ENCODE measurements at places on chromosomes 5 and 9. TPM values are rescaled to one million over a fixed set of nuclear protein-coding genes. Genes with fewer than 3 reads are reported as not detected.

- no peaks in the 10 kb centered on the region for H3K36me3 ChIP-seq
- no peaks in the 10 kb centered on the region for H3K4me1 ChIP-seq
- DNase-seq = peak; percentile 63
- H3K27ac ChIP-seq = no peak overlapping the region
- H3K4me3 ChIP-seq = no peak overlapping the region
Observed at GRCh38 chr9:3464033-3464638, 61.7 kb downstream of the RFX3 start.

- no peak overlapping the region for H3K4me3 ChIP-seq
- no peaks in the 10 kb centered on the region for H3K4me1 ChIP-seq
- no peaks in the 10 kb centered on the region for H3K27me3 ChIP-seq
Observed at GRCh38 chr5:111765613-111766571, 8.9 kb upstream of the NREP start.

DNA sequence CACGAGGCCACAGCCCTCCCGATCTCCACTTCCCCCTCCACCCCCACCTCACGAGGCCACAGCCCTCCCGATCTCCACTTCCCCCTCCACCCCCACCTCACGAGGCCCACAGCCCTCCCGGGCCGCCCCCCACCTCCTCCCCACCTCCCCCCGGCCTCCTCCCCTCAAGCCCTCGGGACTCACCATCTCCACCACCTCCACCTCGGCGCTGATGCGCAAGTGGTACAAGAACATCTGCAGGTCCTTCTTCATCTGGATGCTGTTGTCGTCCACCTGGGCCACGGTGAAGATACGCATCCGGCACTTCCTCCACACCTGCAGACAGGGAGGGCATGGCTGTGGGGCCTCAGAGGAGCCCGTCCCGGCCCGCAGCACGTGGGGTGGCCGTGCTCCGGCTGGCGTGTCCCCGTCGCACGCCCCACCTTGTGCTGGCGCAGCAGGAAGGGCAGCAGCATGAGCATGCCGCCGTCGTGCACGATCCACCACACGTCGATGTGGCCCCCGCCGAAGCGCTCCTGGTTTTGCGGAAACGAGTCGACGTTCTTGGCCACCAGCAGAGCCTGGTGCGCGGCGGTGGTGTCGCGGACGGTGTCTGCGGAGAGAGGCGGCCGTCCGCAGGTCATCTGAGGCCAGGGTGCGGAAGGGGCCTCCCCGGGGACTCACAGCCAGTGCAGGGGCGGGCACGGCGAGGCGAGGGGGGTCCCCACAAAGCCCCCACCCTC, 48.0 kb downstream of the SLC12A7 start:
- H3K36me3 ChIP-seq = no peaks in the 10 kb centered on the region
- no peaks in the 10 kb centered on the region for H3K27me3 ChIP-seq
- H3K27ac ChIP-seq = no peak overlapping the region

The ZNF366 gene
- not detected for total RNA-seq

The ADCY2 gene
- under 0.01 TPM for total RNA-seq

The IQGAP2 gene
- total RNA-seq = 7.9 TPM

The BHMT2 gene
- total RNA-seq = 20.3 TPM
